ENCODE measurements at places on chromosomes 4 and X.

DNA sequence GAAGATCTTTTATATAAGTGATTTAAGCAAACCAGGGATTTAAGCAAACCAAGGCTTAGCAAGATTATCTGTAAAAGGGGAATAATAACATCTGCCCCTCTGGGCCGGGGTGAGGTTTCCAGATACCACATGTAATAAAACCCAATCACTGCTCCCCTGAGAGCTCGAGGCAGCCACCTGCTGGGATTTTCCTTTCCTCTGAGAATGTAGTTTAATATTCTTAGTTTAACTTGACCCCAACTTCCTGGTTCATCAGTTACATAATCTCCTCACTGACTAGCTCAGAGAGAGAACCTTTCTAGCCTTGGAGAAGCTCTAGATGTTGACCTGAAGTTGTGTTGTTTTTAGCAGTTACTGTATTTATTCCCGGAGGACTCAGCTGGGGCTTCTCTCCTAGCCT lies 322.4 kb downstream of the ARHGAP10 start:
- peaks cover 20% of the 10 kb centered on the region for H3K4me1 ChIP-seq
- no peaks in the 10 kb centered on the region for H3K36me3 ChIP-seq
- peaks cover 2% of the 10 kb centered on the region for H3K27me3 ChIP-seq
- no peak for DNase-seq
- H3K27ac ChIP-seq: no peak overlapping the region

- no peak for DNase-seq
- H3K4me3 ChIP-seq: no peak overlapping the region
- H3K4me1 ChIP-seq: no peaks in the 10 kb centered on the region
Measured at GRCh38 chrX:133570549-133570948, 155.3 kb upstream of the GPC4 start.

DNA sequence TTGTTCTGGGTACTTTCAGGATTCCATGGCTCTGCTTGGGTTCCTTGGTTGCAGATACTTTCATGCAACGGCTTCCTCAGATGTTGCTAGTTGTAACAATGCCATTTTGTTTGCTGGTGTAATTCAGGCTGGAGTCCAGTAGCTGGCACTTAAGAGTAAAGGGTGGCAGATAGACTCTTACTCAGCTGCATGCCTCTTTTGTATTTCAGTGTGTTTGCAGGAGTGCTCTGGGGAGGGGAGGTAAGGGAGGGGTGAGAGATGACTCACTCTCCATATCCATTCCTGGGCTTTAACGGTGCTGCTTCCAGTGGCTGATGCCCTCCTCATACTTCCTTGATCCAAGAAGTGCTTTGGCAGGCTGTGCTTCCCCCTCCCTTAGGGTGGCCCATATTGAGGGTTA lies 155.2 kb downstream of the ZNF330 start:
- H3K27ac ChIP-seq: peak overlapping the region; percentile 53
- H3K27me3 ChIP-seq: no peaks in the 10 kb centered on the region
- H3K4me3 ChIP-seq: no peak overlapping the region
- peaks cover 24% of the 10 kb centered on the region for H3K4me1 ChIP-seq
- DNase-seq: peak; percentile 92

GRCh38 chr4:125198916-125199315 lies 115.8 kb upstream of the FAT4 start:
- H3K27me3 ChIP-seq: no peaks in the 10 kb centered on the region
- DNase-seq: peak; percentile 38
- H3K4me1 ChIP-seq: peaks cover 18% of the 10 kb centered on the region
- H3K4me3 ChIP-seq: no peak overlapping the region

DNA sequence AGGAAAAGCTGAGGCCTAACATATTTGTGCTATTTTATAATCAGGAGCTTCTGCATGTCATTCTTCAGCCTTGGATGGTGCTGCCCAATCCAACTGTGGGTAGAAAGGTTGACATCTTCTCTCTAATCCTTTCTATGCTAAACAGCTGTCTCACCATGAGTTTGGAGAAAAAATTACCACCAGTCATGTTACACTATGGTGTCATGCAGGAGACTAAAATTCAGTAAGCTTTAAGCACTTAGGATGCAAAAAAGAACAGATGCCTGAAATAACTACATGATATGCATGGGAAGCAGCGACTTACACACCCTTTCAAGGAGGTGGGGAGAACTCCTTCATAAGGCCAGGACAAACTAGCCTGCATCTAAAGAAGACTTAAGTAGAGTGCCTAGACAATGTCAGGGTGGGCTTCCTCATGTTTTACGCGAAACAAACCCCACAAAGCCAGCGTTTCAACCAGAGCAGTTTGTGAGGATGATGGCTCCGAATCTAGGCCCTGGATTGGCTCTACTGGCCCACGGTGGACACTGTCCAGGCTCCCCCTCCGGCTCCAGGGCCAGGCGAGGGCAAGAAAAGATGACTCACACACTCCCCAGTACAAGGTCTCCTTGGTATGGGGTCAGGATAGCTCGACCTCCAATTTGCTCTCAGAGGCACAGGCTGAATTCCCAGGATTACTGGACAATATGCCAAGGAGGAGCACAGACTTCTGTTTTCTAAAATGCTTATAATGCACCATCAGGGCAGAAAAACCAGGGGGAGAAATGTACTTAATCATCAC lies 45.1 kb downstream of the STX18 start:
- H3K4me3 ChIP-seq: no peak overlapping the region
- 0 out of 2 replicates have a peak, but pooled peaks cover 4% of the 10 kb centered on the region for H3K36me3 ChIP-seq
- H3K27me3 ChIP-seq: no peaks in the 10 kb centered on the region
- no peak overlapping the region for H3K27ac ChIP-seq
- no peak for DNase-seq
- H3K4me1 ChIP-seq: peaks cover 44% of the 10 kb centered on the region

- H3K4me1 ChIP-seq: peaks cover under 1% of the 10 kb centered on the region
- no peak for DNase-seq
- H3K27ac ChIP-seq: no peak overlapping the region
- H3K27me3 ChIP-seq: peaks cover 8% of the 10 kb centered on the region
Measured at GRCh38 chr4:8308856-8309771, 39.6 kb downstream of the HTRA3 start.

DNA sequence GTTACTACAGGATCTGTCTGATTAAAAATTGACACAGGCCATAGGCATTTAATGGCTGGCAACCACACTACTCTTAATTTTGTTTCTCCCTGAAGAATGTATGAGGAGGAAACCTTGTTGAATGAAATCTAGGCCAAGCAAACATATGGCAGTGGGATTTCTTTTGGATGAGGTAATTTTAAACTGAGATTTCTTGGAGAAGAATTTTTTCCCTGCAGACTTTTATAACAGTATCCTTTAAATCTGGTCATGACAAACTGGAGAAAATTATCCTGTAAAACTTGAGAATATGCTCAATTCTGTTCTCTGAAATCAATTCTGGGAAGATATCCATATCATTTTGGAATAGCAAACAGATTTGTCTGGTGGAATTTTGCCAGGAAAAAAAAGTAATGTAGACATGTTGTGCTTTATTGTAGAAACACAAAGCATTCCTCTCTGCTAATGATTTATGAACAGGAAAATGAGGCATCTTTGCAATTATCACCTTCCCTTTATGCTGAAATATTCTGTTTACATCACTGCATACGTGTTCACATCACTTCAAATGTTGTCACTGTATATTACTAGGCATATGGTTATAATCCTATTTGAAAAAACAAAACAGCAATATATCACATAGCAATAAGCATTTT lies 108.3 kb upstream of the ARSJ start:
- DNase-seq: peak; percentile 74
- peaks cover 46% of the 10 kb centered on the region for H3K4me1 ChIP-seq
- no peaks in the 10 kb centered on the region for H3K36me3 ChIP-seq
- H3K27me3 ChIP-seq: peaks cover 2% of the 10 kb centered on the region
- 0 out of 2 replicates have a peak overlapping the region, but pooled peaks have one; percentile 11 for H3K4me3 ChIP-seq
- peak overlapping the region; percentile 50 for H3K27ac ChIP-seq

GRCh38 chr4:37737466-37737865 lies 51.3 kb upstream of the RELL1 start:
- H3K27me3 ChIP-seq: peaks cover 4% of the 10 kb centered on the region
- peak; percentile 73 for DNase-seq
- H3K4me3 ChIP-seq: peak overlapping the region; percentile 60
- peaks cover 10% of the 10 kb centered on the region for H3K4me1 ChIP-seq
- peak overlapping the region; percentile 52 for H3K27ac ChIP-seq
- H3K36me3 ChIP-seq: no peaks in the 10 kb centered on the region

- peaks cover 88% of the 10 kb centered on the region for H3K36me3 ChIP-seq
- H3K27ac ChIP-seq: no peak overlapping the region
- H3K27me3 ChIP-seq: peaks cover 17% of the 10 kb centered on the region
- H3K4me1 ChIP-seq: peaks cover 98% of the 10 kb centered on the region
Measured at GRCh38 chr4:122845066-122845465, 18.4 kb downstream of the FGF2 start.

DNA sequence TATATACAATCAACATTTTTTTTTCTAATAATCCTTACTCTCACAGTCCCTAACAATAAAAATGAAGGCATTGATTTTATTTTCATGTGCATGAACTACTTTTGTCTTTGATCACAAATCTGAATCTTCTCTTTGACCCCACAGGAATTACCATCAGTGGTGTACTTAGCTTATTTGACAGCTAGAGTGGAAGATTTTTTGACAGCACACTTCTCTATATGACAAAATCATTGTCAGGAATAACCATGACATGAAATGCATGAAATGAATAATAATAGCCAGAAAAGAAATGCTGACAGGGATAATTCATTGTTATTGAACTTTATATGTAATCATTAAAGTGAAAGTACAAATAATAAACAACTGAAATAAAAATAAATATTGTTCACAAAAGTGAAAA lies 604.2 kb downstream of the EPHA5 start:
- H3K4me3 ChIP-seq: no peak overlapping the region
- no peaks in the 10 kb centered on the region for H3K4me1 ChIP-seq
- no peaks in the 10 kb centered on the region for H3K27me3 ChIP-seq
- no peak overlapping the region for H3K27ac ChIP-seq
- H3K36me3 ChIP-seq: no peaks in the 10 kb centered on the region
- no peak for DNase-seq

DNA sequence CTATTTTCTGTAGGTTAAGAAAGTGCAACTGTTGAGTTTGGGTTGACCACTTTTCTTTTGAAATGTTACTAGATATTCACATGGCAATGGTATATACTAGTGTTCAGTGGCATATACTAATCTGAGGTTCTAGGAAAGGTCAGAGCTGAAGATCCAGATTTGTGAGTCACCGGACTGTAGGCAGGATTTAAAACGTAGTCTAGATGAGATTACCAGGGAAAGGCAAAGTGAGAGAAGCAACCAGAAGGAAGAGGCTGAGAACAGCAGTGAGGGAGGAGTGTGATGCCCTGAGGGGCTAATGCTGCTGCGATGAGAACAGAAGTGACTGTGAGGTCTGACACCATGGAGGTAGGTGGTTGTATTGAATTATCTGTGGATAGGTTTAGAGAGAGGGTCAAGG lies 9.7 kb upstream of the PLA2G12A start:
- H3K36me3 ChIP-seq: no peaks in the 10 kb centered on the region
- H3K4me1 ChIP-seq: peaks cover 23% of the 10 kb centered on the region
- no peak overlapping the region for H3K4me3 ChIP-seq
- H3K27me3 ChIP-seq: peaks cover 7% of the 10 kb centered on the region
- no peak overlapping the region for H3K27ac ChIP-seq

- DNase-seq: no peak
- no peak overlapping the region for H3K27ac ChIP-seq
- peaks cover 5% of the 10 kb centered on the region for H3K36me3 ChIP-seq
- H3K27me3 ChIP-seq: no peaks in the 10 kb centered on the region
- H3K4me3 ChIP-seq: no peak overlapping the region
- no peaks in the 10 kb centered on the region for H3K4me1 ChIP-seq
Measured at GRCh38 chrX:47156611-47157520, 11.8 kb downstream of the RBM10 start.

DNA sequence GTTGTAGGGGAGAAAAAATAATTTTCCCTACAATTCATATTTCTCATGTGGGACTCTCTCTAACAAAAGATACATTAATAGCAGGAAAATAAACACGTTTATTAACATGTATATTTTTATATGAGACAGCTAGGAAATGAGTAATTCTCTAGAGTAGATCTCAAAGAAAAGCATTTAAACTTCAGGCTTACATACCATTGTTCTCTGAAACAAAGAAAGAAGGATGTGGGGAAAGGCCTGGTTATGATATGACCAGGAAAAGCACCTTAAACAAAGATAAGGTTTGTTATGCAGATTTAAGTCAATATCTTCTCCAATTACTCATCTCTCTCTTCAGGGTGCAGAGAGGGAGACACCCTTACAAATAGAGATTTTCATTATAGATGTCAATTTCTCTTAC lies 131.3 kb downstream of the SLC7A11 start:
- DNase-seq: no peak
- no peak overlapping the region for H3K27ac ChIP-seq
- H3K36me3 ChIP-seq: peaks cover 6% of the 10 kb centered on the region
- no peaks in the 10 kb centered on the region for H3K27me3 ChIP-seq
- peaks cover 29% of the 10 kb centered on the region for H3K4me1 ChIP-seq

GRCh38 chr4:169915545-169915944 lies 110.7 kb downstream of the MFAP3L start:
- no peak overlapping the region for H3K27ac ChIP-seq
- DNase-seq: no peak
- H3K4me3 ChIP-seq: no peak overlapping the region

GRCh38 chr4:15231265-15232091 lies 196.4 kb upstream of the C1QTNF7 start:
- peak; percentile 78 for DNase-seq
- peaks cover 7% of the 10 kb centered on the region for H3K27me3 ChIP-seq
- no peaks in the 10 kb centered on the region for H3K36me3 ChIP-seq
- peaks cover 48% of the 10 kb centered on the region for H3K4me1 ChIP-seq
- H3K4me3 ChIP-seq: no peak overlapping the region

- H3K4me1 ChIP-seq: no peaks in the 10 kb centered on the region
- H3K36me3 ChIP-seq: peaks cover 11% of the 10 kb centered on the region
- no peak overlapping the region for H3K27ac ChIP-seq
- DNase-seq: no peak
- no peak overlapping the region for H3K4me3 ChIP-seq
Measured at GRCh38 chr4:110418641-110419040, 57.3 kb upstream of the ENPEP start.

DNA sequence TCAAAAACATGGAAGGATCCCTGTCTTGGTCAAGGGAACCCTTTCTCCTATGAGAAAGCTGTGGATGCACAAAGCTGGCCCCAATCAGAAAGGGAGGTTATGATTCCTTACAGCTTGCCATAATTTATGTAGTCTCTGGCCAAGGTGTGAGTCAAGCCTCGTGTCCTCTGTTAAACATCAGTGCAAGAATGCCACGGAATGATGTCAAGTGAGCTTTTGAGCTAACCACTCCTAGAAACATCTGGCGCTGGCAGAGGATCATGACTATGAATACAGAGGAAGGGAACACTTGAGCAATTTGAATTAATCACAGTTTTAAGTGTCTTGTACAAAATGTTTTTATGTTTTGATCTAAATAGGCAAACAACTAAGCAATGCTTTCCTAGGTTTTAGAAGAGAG lies 51.5 kb upstream of the RAP2C start:
- H3K27ac ChIP-seq: no peak overlapping the region
- H3K4me3 ChIP-seq: no peak overlapping the region

- H3K36me3 ChIP-seq: no peaks in the 10 kb centered on the region
- no peaks in the 10 kb centered on the region for H3K4me1 ChIP-seq
- no peaks in the 10 kb centered on the region for H3K27me3 ChIP-seq
- no peak overlapping the region for H3K27ac ChIP-seq
- no peak overlapping the region for H3K4me3 ChIP-seq
Measured at GRCh38 chr4:146776691-146777090, 138.0 kb downstream of the POU4F2 start.

- DNase-seq: peak; percentile 67
- H3K4me3 ChIP-seq: peak overlapping the region; percentile 62
- no peaks in the 10 kb centered on the region for H3K27me3 ChIP-seq
- peaks cover 5% of the 10 kb centered on the region for H3K36me3 ChIP-seq
Measured at GRCh38 chr4:188976644-188977115, 837.4 kb downstream of the TRIML1 start.
